Esophagus muscularis mucosa (tissue), 4 donors: ENCODE measurements at places on chromosomes 16 and 17. TPM values are rescaled to one million over a fixed set of nuclear protein-coding genes. Genes with fewer than 3 reads are reported as not detected.
A peak's percentile ranks its signal among the peaks of the same experiment; 100 is the strongest.

DNA sequence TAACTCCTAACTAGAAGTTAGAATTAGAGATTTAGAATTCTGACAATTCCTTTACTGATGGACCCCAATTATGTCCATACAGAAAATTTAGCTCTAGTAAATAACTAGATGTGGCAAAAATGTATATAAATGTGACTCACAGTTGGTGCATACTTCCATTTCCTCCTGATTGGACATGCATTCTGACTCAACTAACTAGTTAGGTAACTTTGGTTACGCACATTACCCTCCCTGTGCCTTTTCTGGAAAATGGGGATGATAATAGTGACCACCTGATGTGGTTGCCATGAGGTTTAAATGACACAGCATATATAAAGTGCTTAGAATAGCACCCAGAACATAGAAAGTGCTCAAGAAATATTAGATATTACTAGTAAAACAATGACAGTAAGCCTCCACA is 550.0 kb upstream of the SALL1 start:
- DNase-seq = no peak
- no peaks in the 10 kb centered on the region for H3K27me3 ChIP-seq
- no peak overlapping the region for H3K4me3 ChIP-seq
- H3K4me1 ChIP-seq = no peaks in the 10 kb centered on the region
- no peaks in the 10 kb centered on the region for H3K36me3 ChIP-seq

Gene OTOA
- total RNA-seq = not detected

Gene KRTAP4-1
- not detected for total RNA-seq

DNA sequence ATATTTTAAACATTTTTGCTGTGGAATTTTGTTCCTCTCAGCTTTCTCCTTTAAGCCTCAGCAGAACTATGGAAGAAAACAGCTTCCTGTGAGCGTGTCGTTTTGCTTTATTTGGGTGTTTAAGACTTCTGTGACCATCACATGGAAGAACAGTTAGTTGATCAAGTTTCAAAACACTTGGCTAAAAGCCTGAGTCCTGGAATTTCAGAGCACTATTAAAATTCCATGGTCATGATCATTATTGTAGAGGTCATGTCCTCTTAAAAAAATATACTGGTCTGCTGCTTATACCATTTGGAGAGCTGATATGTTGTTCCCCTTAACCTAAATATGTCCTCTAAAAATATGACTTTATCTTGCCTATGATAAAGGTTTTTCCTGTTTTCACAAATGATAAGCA is 12.6 kb upstream of the CDR2 start:
- H3K4me3 ChIP-seq = no peak overlapping the region
- no peaks in the 10 kb centered on the region for H3K27me3 ChIP-seq
- no peak for DNase-seq
- H3K36me3 ChIP-seq = peaks cover 4% of the 10 kb centered on the region
- H3K27ac ChIP-seq = no peak overlapping the region

Gene CDH11
- total RNA-seq = 47.8 TPM

DNA sequence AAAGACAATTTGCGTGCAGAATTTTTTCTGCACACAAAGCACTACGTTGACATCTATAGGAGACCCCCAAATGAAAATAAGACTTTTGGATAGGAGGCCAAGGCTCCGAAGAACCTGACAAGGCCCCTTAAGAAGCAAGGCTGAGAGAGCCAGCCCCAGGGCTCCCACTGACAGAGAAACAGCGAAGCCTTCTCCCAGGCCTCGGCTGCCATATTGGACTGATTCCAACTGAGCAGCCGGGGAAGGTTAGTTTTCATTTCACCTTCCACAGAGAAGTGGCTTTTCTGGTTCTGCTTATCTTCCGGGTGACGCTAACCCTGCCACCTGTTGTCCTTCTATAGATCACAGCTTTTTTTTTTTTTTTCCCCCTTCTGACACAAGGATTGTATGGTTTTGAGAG is 356.7 kb downstream of the SOX9 start:
- H3K27ac ChIP-seq = no peak overlapping the region
- H3K36me3 ChIP-seq = no peaks in the 10 kb centered on the region
- no peak overlapping the region for H3K4me3 ChIP-seq
- DNase-seq = no peak
- H3K4me1 ChIP-seq = no peaks in the 10 kb centered on the region
- H3K27me3 ChIP-seq = no peaks in the 10 kb centered on the region

Gene RHOT1
- total RNA-seq = 40.0 TPM

GRCh38 chr17:47618410-47618809 is 31.3 kb upstream of the KPNB1 start:
- peaks cover 49% of the 10 kb centered on the region for H3K4me1 ChIP-seq
- H3K36me3 ChIP-seq = peaks cover 53% of the 10 kb centered on the region
- peak overlapping the region; percentile 57 for H3K27ac ChIP-seq
- no peak overlapping the region for H3K4me3 ChIP-seq
- no peak for DNase-seq

Gene TP53TG3
- not detected for total RNA-seq

DNA sequence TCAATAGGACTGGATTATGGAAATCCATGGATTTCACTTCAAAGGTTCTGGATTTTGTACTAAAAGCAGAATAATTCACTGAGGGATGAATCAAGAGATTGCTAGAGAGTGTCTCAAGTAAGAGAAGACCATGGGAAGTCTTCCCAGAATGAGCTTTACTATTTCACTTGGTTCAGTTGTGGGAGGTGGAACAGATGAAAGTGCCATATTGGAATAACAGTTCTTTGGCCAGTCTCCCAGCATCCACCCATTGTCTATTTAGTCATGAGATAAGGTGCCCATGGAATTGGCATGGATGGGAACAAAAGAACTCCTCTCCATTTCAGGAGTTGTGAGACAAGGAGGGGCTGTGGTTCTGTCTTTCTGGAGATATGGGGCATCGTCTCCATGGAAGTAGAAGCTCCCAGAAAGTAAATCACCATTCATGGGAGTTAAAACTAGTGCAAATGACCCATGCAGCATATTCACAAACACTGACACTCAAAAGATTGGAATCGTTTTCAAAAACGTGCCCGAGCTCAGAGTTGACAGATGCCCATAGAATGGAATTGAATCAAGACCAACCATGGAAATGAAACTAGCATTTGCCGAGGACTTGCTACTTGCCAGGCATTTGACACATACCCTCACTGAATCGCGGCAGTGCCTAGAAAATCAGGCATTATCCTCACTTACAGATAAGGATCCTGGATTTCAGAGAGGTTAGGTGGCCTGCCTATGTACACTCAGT is 36.2 kb upstream of the CLEC3A start:
- H3K36me3 ChIP-seq = no peaks in the 10 kb centered on the region
- no peak overlapping the region for H3K4me3 ChIP-seq
- H3K27ac ChIP-seq = no peak overlapping the region
- no peaks in the 10 kb centered on the region for H3K27me3 ChIP-seq
- no peak for DNase-seq

Gene NAE1
- 38.9 TPM for total RNA-seq

DNA sequence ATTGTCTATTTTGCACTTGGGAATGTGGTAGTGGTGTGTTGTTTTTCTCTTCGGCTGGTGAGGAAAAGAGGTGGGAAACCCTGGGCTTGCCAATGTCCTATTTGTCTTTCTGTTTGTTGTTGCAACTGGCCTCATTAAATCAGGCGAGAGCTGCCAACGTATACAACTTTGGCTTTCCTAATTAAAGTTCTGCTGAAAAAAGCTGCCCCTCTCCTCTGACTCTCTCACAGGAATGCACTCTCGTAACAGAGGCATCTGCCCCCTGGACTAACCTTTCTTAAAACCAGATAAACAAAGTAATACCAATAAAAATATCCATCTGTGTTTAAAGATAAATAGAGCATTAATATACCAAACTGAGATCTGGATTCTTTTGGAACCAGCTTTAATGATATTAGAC is 7.8 kb downstream of the CDRT15 start:
- no peaks in the 10 kb centered on the region for H3K4me1 ChIP-seq
- H3K27ac ChIP-seq = no peak overlapping the region
- DNase-seq = no peak
- H3K36me3 ChIP-seq = no peaks in the 10 kb centered on the region
- H3K27me3 ChIP-seq = no peaks in the 10 kb centered on the region

Gene SLC5A11
- not detected for total RNA-seq

Gene BRIP1
- total RNA-seq = 0.29 TPM

GRCh38 chr16:2711370-2712062 is 8.5 kb downstream of the PRSS27 start:
- peaks cover 3% of the 10 kb centered on the region for H3K27me3 ChIP-seq
- peaks cover 3% of the 10 kb centered on the region for H3K4me1 ChIP-seq
- no peak overlapping the region for H3K4me3 ChIP-seq
- H3K27ac ChIP-seq = no peak overlapping the region

DNA sequence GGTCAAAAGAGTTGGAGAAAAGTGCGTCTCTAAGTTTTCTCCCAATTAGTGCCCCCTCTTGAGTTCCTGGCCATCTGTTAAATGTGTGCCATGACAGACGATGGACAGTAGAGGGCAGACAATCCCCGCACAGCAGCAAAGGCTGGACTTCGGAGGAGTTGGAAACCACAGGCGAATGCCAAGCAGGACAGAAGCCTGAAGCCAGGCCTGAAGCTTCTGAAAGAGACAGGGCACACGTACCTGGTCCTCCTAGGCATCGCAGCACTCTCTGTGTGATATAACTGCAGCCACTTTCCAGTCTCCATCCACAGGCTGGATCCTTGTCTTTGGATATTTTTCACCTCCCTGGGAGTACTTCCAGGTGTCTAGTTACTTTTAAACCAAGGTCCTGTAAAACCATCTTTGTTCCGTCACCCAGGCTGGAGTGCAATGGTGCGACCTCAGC is 14.5 kb downstream of the C17orf100 start:
- no peaks in the 10 kb centered on the region for H3K4me1 ChIP-seq
- H3K27ac ChIP-seq = no peak overlapping the region
- H3K4me3 ChIP-seq = no peak overlapping the region
- no peaks in the 10 kb centered on the region for H3K27me3 ChIP-seq

GRCh38 chr17:45243750-45244149 is 18.1 kb downstream of the SPATA32 start:
- H3K36me3 ChIP-seq = peaks cover 22% of the 10 kb centered on the region
- no peak overlapping the region for H3K4me3 ChIP-seq
- no peak for DNase-seq
- peaks cover 40% of the 10 kb centered on the region for H3K4me1 ChIP-seq
- peaks cover 19% of the 10 kb centered on the region for H3K27me3 ChIP-seq

- no peak overlapping the region for H3K4me3 ChIP-seq
- DNase-seq = peak; percentile 86
- no peak overlapping the region for H3K27ac ChIP-seq
- H3K4me1 ChIP-seq = no peaks in the 10 kb centered on the region
- H3K36me3 ChIP-seq = no peaks in the 10 kb centered on the region
- H3K27me3 ChIP-seq = peaks cover 5% of the 10 kb centered on the region
These were observed 387.8 kb upstream of the SALL1 start for GRCh38 chr16:51538707-51539498.

Gene RBFOX1
- total RNA-seq = not detected

- no peak for DNase-seq
- H3K4me3 ChIP-seq = no peak overlapping the region
- H3K36me3 ChIP-seq = no peaks in the 10 kb centered on the region
- H3K27ac ChIP-seq = no peak overlapping the region
- no peaks in the 10 kb centered on the region for H3K27me3 ChIP-seq
These were observed 227.9 kb downstream of the MSI2 start for GRCh38 chr17:57484081-57484666.

Gene TP53TG3F
- not detected for total RNA-seq

- H3K36me3 ChIP-seq = no peaks in the 10 kb centered on the region
- peaks cover 22% of the 10 kb centered on the region for H3K4me1 ChIP-seq
- no peak overlapping the region for H3K4me3 ChIP-seq
- no peak overlapping the region for H3K27ac ChIP-seq
- H3K27me3 ChIP-seq = peaks cover 100% of the 10 kb centered on the region
These were observed 113.4 kb downstream of the ENGASE start for GRCh38 chr17:79188048-79188447.

DNA sequence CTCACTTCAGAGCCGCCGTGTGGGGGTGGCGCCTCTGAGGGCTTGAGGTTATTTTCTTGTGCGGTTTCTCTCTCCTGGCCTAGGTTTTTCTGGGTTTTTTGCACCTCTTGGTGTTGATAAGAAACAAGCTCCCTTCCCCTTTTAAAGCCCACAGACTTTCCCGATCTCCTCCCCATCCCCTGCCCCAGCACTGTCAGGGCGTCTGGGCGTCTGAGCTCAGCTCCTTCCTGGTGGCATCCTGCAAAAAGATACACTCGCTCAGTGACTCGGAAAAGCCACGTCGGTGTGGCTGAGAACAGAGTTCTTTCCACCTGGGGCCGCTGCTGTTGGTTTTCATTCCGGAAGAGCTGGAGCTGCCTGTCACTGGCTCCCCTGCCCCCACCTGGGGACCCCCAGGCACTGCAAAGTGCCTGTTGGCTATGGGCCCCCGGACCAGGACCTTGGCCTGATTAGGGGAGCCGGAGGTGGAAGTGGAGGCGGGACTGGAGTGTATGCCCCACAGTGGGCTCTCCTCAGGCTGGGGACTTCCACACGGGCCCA is 14.5 kb downstream of the BAIAP2 start:
- H3K36me3 ChIP-seq = peaks cover 3% of the 10 kb centered on the region
- peaks cover 91% of the 10 kb centered on the region for H3K4me1 ChIP-seq
- no peaks in the 10 kb centered on the region for H3K27me3 ChIP-seq
- H3K4me3 ChIP-seq = no peak overlapping the region
- DNase-seq = no peak
- peak overlapping the region; percentile 86 for H3K27ac ChIP-seq

DNA sequence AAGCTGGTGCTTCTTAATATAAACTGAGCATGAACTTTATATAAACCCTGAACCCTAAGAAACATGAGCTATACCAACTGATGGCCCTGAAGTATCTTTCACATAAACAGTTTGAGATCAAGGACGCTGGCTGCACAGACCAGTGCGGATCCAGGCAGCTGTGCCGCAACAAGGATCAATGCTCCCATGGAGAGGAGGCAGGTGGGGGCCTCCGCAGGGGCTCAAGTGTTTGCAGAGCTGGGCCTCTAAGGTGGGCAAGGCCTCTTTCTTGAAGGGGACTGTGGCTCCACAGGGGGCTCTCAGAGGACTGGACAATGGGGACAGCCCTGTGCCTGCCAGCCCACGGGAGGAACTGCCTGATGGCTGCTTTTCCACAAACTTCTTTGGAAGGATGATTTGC is 46.0 kb downstream of the NDEL1 start:
- peaks cover 50% of the 10 kb centered on the region for H3K36me3 ChIP-seq
- H3K27me3 ChIP-seq = no peaks in the 10 kb centered on the region
- no peak overlapping the region for H3K4me3 ChIP-seq
- no peak for DNase-seq

GRCh38 chr17:38658741-38659345 is 15.9 kb downstream of the EPOP start:
- H3K27me3 ChIP-seq = no peaks in the 10 kb centered on the region
- no peak overlapping the region for H3K27ac ChIP-seq
- no peaks in the 10 kb centered on the region for H3K36me3 ChIP-seq

- no peak overlapping the region for H3K27ac ChIP-seq
- DNase-seq = no peak
- H3K27me3 ChIP-seq = no peaks in the 10 kb centered on the region
- H3K4me3 ChIP-seq = no peak overlapping the region
- H3K4me1 ChIP-seq = no peaks in the 10 kb centered on the region
These were observed 35.9 kb downstream of the HSBP1 start for GRCh38 chr16:83843657-83844056.

GRCh38 chr17:33806631-33807030 is 448.5 kb upstream of the CCL2 start:
- DNase-seq = no peak
- H3K36me3 ChIP-seq = no peaks in the 10 kb centered on the region
- H3K4me1 ChIP-seq = no peaks in the 10 kb centered on the region

Gene CIBAR2
- total RNA-seq = not detected

GRCh38 chr16:68081861-68082628 is 3.1 kb upstream of the NFATC3 start:
- peak; percentile 79 for DNase-seq
- no peaks in the 10 kb centered on the region for H3K27me3 ChIP-seq
- no peak overlapping the region for H3K4me3 ChIP-seq
- peaks cover 42% of the 10 kb centered on the region for H3K4me1 ChIP-seq
- H3K27ac ChIP-seq = peak overlapping the region; percentile 91
- H3K36me3 ChIP-seq = peaks cover 9% of the 10 kb centered on the region
